Suppressor macrophage (primary cell): ENCODE measurements at places on chromosomes 16 and 17.
A peak's percentile ranks its signal among the peaks of the same experiment; 100 is the strongest.

DNA sequence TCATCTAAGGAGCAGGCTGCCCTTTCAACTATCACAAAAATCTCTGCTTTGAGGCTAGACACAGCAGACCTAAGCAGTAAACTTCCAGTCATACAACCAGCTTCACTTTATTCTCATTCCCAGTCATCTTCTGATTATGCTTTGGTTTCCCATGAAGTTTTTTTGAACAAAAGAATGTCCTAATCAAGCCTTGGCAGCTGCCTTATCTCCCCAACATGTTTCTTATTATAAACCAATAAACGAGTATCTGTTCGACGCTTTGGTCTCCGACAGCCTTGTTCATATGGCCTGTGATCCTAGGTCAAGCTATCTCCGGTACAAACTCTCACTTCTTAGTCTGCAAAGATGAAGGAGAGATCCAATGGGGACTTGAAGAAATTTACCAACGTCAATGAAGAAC, 47.4 kb upstream of the CDYL2 start:
- DNase-seq: no peak

DNA sequence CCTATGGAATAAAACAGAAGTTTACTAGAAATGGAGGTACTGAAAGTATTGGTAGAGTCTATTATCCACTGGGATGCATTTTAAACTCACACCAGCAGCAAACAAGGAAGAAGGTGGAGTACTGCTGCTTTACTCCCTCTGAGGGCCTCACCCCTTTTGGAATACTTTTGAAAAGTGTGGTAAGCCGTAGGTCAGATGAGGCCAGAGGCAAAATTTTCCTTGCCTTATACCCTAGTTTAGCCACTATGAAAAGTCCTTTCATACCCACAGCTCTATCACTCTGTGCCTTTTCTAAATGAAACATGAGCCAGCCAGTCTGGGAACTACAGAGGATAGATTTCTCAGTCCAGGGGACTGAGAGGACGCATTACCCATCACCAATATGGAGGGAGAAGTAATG, 14.0 kb downstream of the GDE1 start:
- DNase-seq: no peak

GRCh38 chr17:50437409-50437808, 11.4 kb downstream of the ACSF2 start:
- no peak for DNase-seq

GRCh38 chr17:57554826-57555635, 190.1 kb downstream of the CCDC182 start:
- no peak for DNase-seq

DNA sequence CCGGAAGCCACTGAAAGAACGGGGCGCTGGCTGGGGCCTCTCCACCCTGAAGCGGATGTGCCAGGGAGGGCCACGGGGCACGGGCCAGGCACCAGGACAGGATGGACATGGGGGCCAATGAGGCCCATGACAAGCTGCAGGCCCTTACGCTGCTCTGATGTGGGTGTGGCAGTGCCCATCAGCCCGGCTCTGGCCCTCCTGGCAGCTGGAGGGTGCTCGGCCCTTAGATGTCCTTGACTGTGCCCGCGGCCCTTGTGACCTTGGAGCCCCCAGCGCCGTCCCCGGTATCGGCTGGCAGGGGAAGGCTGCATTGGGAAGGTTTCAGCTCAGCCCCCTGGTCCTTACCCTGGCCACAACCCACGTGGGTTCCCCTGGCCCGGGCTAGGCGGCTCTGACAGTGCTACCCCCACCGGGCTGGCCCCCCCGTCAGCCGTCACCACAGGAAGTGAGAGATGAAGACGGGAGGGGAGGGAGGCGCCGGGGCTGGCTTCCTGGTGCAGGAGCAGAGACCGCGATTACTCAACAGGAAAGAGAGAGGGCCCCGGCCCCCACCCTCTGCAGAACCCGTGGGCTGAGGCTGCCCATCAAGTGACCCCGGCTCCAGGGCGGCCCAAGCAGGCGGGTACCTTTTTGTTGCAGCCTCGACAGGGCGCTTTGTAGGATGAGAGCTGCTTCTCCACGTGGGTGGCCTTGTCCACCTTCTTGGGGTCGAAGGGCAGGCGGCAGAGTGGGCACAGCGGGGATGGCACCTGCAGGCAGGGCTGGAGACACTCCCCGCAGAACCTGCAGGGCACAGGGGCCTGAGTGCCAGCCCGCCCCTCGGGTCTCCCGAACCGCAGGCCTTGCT, 5.3 kb downstream of the RNF166 start:
- peak; percentile 94 for DNase-seq

GRCh38 chr17:20706751-20707373, 127.3 kb downstream of the CDRT15L2 start:
- DNase-seq: no peak

GRCh38 chr17:82065638-82066303, at the start of gene DUS1L:
DUS1L (minus strand) TSS chr17:82065804; CDS start chr17:82065059, 745 bp downstream.
- peak; percentile 83 for DNase-seq

- DNase-seq: no peak
Measured at GRCh38 chr17:63998721-63999679, 849 bp downstream of the PRR29 start.

DNA sequence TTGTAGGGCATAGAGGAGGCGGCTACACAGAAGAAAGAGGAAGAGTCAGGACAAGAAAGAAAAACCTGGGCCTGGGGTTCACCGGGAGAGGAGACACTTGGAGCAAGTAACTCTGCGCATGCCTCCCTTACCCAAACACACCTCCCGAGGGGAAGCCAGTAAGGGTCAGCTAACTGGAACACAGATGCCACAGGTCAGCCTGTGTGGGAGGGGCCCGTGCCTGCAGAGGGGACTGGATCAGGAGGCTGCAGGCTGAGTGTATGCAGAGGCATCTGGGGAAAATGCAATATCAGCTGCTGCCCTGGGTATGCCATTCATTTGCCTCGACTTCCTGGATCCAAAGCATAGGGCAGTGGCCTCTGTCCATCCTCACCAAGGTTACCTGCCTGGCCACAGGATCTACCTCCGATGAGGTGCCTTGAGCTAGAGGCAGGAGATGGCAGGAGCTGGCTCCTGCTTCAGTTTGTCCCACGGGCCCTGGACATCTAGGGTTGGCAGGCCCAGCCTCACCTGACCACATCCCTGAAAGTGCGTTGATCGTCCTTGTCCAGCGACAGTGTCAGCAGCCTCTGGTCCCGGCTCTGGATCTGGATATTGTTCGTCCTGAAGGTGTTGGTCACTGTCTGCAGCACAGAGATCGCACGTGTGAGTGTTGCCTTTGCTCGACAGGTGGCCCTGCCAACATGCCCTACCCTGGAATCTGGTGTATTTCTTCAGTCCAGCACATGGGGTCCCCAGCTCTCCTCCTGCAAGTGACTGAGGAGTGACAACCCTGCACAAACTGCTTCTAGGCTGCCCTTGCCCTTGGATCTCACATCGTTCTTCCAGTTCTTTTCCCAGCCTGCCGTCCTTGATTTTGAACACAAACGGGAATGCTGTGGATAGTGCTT, 4.6 kb upstream of the MFSD6L start:
- DNase-seq: no peak
